ENCODE measurements at places on chromosomes 11 and 22.

DNA sequence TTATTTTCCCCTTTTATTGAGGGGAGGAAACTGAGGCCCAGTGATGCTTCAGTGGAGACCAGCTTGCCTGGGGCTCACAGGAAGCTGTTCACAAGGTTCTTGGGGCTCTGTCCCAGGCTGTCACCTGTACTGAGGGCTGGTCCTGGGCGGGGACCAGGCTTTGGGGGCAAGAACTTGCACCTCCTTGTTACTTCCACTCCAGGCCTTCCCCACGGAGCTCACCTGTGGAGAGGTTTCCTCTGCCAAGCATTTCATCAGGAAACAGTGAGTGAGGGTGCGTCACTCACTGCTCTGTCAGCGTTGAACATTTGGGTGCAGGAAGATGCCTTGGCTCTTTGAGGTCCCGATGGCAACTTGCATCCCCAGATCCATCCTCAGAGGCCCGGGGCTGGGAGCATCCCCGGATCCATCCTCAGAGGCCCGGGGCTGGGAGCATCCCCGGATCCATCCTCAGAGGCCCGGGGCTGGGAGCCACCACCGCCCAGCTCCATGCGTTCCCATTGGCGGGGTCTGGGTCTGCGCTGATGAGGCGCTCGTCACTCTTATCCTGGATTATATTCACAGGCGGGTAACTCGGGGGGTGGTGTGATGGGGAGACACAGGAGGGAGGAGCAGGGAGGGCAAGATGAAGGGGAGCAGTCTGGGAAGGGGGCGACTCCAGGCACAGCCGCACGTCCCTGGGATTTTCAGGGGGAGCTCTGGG lies 1.4 kb upstream of the SMIM38 start:
- no peak for DNase-seq

- DNase-seq, result no peak
Observed at GRCh38 chr22:16800358-16800757, 24.9 kb downstream of the XKR3 start.

GRCh38 chr11:34331329-34331728 lies 26.5 kb downstream of the ABTB2 start:
- no peak for DNase-seq

GRCh38 chr11:86606836-86607481 lies 65.5 kb downstream of the ME3 start:
- no peak for DNase-seq

GRCh38 chr22:38167988-38168407 lies 13.6 kb downstream of the PLA2G6 start:
- DNase-seq, result no peak

GRCh38 chr22:29710193-29710592 lies 9.6 kb upstream of the CABP7 start:
- DNase-seq, result no peak

GRCh38 chr22:46340676-46341075 lies 5.2 kb downstream of the TRMU start:
- no peak for DNase-seq

DNA sequence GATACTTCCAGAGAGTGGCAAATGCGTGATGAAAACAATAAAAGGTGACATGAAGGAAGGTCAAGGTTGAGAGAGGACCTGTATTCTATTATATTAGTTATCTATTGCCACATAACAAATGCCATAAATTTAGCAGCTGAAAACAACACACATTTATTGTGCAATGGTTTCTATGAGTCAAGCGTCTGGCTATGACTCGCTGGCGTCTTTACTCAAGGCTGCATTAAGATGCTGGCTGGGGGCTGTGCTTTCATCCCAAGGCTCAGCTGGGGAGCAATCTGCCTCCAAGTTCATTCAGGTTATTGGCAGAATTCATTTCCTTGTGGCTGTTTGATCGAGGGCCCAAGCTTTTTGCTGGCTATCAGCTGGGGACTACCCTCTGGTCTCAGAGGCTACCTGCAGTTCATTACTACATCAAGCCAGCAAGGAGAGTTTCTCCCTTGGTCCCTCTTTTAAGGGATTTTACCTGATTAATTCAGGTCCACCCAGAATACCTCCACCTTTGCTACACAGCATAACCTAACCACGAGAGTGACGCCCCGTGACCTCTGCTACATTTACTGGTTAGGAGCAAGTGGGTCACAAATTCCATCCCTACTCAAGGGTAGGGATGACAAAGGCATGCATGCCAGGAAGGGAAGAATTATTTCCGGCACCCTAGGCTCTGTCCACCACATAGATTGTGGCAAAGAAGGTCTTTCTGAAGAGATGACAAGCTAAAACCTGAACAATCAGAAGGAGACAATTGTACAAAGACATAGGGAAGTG lies 549.1 kb downstream of the MN1 start:
- DNase-seq, result no peak

GRCh38 chr22:19811811-19812771 lies 42.6 kb downstream of the GNB1L start:
- DNase-seq, result no peak

DNA sequence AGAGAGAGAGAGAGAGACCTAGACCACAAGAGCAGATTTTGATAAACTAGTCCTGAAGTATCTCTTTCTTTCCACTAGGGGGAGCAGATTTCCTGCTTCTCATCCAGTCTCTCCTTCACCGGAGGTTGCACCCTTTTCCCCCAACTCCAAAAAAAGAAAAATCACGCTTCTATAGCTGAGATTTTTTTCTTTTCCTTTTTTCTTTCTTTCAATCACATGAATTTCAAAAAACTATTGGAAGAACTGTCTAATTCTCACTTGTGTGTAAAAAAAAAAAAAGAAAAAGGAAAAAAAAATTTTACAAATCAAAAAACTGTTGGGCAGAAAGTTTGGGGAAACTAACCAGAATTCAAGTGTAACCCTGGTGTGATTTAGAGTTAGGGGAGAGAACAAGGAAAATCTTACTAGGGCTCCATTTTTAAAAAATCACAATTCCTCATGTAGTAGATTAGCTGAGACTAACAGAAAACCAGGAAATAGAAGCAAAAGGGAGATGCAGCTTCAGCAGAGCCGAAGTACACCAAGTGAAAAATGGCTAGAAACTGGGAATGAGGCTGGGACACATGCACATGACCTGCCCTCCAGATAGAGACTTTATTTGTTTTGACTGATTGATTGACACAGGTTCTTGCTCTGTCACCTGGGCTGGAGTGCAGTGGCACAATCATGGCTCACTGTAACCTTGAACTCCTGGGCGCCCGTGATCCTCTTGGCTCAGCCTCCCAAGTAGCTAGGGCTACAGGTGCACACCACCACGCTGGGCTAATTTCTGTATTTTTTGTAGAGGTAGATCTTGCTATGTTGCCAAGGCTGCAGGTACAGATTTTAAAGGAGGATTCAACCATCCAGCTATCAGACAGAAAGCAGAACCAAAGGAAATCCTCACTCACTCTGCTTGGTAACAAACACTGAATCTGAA lies 27.1 kb downstream of the SDHD start:
- peak; percentile 46 for DNase-seq

GRCh38 chr11:68658097-68658496 lies 26.2 kb upstream of the GAL start:
- no peak for DNase-seq

- DNase-seq, result peak; percentile 88
Observed at GRCh38 chr11:3808861-3809623, 682 bp downstream of the PGAP2 start.

DNA sequence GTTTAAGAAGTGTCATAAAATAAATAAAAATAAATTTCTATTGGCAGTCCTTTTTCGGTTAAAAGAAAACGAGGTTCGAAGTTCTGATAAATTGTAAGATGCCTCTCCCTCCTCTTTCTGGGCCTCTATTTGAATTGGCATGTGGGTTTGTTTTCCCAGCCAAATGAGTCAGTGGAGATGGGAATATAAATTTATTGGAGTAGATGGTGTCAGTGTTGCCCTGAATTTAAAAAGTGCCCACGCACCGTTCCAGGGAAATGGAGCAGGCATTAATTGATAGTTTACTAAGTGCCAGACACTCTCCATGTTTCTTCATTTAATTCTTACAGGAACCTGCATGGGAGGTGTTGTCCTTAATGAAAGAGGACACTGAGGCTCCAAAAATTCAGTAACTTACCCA lies 119.2 kb downstream of the FEZ1 start:
- no peak for DNase-seq
